ENCODE measurements at places on chromosomes 5 and 9. TPM values are rescaled to one million over a fixed set of nuclear protein-coding genes. Genes with fewer than 3 reads are reported as not detected.

Gene BHMT2
- total RNA-seq, result not detected

Gene AMBP
- total RNA-seq, result not detected

Gene FOXD1
- 10.3 TPM for total RNA-seq

Gene TSSK1B
- total RNA-seq, result 0.33 TPM

Gene SV2C
- not detected for total RNA-seq

Gene FOXD4L4
- total RNA-seq, result not detected

Gene PCDHA7
- 0.26 TPM for total RNA-seq

Gene GAS1
- not detected for total RNA-seq

Gene SELENOP
- 3.3 TPM for total RNA-seq

Gene LHX2
- total RNA-seq, result 1.1 TPM

Gene PCDHA5
- 1.3 TPM for total RNA-seq

Gene IL13
- not detected for total RNA-seq

DNA sequence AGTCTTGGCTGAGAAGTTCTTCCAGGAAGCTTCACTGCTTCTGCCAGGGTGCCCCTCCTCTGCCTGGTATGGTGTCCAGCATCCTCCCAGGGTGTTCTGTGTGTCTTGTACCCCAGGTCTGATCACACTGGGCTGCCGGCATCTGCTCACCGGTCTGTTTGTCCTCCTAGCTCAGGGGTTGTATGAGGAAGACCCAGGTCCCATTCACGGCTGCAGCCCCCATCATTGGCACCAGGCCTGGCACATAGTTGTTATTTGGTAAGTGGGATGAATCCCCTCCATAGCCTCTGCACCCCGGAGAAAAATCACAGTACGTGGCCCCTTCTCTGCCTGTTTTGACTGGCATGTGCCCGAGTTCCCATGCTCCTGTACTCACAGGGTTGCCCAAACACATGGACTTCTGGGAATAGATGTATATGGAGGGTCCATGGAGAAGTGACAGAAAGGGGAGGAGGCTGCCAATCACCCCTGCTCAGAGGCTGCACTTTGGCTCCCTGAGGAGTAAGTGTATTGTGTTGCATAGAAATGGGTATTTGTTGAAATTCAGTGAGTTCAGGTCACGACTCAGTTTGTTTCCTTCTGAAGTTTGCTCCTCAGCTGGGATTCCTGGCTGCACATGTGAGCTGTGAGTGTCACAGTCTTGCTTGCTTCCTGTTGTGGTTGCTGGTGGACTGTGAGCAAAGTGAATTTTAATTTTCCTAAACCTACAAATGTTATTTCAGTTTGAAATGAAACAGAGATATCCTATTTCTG, 96.2 kb downstream of the HSPA4 start:
- no peak for DNase-seq

- no peak for DNase-seq
These were observed 46.6 kb upstream of the ZNF169 start for GRCh38 chr9:94212531-94212930.

DNA sequence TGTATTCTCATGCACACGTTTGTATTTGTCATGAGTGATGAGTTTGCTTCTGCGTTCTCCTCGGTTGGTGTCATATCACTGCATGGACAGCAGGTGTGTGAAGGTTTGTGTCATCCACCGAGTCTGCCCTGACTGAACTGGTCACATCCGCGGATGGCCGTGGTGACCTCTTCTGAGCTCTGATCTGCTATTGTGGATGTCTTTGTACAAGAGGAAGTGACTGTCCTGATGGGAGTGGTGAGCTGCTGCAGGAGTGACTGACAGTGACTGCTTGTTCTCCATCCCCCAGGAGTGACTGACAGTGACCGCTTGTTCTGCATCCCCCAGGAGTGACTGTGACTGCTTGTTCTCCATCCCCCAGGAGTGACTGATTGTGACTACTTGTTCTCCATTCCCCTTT, 69.9 kb downstream of the EHMT1 start:
- no peak for DNase-seq

DNA sequence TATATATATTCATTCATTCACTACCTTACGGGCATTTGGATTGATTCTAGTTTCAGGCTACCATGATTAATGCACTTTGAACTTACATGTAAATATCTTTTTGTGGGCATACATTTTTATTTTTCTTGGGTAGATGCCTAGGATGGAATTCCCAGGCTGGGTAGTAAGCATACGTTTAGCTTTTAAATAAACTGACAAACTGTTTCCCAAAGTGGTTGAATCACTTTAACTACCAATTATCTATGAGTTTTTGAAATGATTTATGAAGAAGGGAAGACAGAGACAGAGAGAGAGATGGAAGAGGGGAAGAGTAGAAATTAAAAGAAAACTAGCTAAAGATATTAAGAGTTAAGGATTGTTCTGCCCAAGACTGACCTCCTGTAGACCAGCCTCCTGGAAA, 612.6 kb downstream of the PSAT1 start:
- no peak for DNase-seq

- DNase-seq, result peak; percentile 99
These were observed 31.4 kb upstream of the LPCAT1 start for GRCh38 chr5:1555011-1555807.

DNA sequence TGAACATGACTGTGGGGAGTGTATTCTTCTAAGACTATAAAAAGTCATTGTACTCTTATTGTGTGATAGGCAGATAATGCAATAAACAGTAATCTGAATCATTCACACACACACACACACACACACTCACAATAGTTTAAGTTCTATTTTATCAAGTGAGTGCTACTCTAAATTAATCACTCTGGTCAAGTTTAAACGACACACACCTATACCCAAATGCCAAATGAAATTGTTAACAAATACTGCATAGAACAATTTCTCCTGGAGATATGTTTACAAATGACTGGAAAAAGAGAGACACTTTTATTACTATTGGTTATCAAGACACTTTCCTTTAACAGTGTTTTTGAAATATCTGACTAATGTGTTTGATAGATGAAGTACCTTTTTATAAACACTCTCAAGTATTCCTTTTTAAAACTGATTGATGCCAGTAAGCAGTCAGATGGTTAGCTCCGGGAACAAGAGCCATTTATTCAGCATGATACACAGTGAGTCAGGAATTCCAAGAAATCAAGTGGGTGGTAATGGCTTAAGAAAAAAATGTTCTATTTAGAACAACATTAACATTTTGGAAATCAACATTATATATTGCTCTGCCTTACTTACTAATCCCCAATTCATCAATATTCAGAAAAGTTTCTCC, 521.6 kb upstream of the ST8SIA4 start:
- DNase-seq, result peak; percentile 18

DNA sequence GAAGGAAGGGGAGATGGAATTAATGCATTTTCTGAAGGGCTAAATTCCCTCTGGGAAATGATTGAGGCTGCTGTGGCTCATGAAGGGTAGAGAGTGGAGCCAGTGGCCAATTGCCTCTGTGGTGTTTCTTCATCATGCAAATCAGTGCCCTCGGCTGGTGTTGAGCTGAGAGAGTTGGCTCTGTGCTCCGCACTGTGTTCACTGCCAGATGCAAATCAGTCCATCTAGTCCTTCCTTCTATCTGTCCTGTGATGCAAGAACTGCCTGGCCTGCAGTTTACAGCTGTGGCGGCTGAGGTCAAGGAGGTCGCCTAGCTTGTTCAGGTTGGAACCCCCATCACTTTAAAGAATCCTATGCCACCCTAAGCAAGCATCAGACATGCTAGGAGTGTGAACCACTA, 6.0 kb downstream of the TMEM171 start:
- DNase-seq, result no peak

DNA sequence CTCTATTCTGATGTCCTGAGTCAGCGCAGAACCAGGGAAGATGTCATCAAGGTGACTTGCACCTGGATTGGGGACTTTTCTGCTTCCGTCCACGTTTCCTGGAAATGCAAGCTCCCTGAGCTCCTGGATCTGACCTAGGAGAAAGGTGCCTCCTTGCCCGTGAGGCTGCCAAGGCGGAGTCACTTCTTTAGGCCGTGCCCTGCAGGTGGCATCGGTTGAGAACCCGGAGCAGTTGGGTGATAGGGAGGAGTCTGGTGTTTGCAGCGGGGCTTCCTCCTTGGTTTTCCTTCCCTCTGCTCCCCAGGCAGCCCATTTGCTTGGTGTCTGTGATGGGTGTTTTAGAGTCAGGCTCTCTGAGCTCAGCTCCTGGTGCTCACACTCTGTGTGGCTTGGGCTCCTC, 15.2 kb downstream of the NANS start:
- DNase-seq, result no peak

GRCh38 chr5:131019601-131020315, 145.3 kb downstream of the HINT1 start:
- peak; percentile 5 for DNase-seq

- peak; percentile 12 for DNase-seq
These were observed 37.1 kb downstream of the LAMC3 start for GRCh38 chr9:131046093-131046380.

DNA sequence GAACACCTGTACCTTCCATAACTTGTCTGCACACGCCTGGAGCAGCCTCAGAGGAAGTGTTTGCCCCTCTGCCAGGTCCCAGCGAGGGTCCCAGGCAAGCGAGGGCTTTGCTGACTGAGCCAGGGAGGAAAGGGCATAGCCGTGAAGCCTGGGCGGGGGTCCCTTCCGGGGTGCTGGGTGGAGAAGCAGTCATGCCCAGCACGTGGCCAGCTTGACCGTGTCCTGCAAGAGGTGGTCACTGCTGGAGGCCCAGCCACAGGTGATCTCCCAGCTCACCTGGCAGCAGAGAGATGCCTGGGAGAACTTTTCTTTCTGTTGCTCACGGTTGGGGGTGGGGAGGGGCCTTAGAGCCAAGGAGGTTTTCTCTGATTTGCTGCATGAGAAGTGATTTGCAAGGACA, 195.3 kb downstream of the CACNA1B start:
- no peak for DNase-seq

DNA sequence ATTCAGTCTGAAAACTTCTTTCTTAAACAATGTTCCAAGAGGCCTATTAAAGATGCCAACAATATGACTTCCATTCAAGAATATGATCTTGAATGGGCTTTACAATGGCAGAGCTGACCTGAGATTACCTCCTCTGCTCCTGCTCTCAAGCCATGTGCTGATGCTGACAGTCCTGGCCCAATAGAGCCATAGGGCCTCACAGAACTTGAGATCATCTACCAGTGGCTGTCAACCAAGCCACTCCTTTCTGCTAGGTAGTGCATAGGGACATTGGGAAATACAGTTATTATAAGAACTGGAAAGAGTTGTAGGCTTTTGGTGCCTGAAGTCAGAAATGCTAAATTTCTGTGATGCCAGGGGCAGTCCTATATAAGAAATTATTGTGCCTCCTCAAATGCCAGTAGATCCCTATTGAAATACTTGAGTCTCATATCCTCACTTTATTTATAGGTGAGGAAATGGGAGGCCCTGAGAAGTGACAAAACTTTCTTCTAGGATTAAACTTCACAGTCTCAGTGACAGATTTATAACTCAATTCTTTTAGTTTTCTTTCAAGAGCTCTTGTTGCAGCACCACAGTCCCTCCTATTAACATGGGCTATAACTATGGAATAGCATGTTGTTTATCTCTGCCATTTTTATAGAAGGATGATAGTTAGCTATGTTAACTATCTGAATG, 10.9 kb downstream of the GHR start:
- no peak for DNase-seq

DNA sequence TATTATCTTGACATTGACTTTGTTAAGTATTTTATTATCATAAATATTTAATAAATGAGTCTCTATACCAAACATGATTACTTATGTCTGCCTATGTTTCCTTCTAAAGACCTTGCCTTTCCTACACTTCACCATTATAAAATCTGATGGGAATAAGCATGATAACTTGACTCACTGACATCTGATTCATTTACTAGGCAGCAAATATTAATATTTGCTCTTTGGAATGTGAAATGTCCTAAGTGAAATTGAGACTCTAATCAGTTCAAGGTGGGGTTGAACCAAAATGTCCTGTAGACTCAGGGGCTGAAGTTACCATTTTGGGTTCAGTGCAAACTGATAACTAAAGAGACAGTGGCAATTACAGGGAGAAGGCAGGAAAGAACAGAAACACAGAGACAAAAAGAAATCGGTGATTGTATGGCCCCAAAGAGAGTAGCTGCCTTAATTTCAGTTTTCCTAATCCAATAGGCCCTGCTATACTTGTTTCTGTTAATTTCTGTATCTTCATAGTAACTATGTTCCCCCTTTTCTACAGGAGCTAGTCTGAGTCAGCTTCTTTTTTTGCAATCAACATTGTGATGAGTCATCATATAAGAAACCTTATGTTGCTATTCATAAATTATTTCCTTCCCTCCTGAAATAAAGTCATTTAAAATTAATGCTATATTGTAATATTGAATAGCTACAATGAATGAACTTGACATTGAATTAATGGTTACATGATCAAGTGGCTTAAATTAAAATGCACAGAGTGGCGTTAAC, 296.8 kb downstream of the PDE4D start:
- peak; percentile 58 for DNase-seq

DNA sequence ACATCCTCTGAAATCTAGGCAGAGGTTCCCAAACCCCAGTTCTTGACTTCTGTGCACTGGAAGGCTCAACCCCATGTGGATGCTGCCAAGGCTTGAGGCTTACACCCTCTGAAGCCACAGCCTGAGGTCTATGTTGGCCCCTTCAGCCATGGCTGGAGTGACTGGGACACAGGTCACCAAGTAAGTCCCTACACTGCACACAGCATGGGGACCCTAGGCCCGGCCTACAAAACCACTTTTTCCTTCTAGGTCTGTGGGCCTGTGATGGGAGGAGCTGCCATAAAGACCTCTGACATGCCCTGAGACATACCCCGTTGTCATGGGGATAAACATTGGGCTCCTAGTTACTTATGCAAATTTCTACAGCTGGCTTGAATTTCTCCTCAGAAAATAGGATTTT, 418.8 kb upstream of the CCNH start:
- no peak for DNase-seq
